ENCODE measurements at places on chromosomes 7 and 10.

DNA sequence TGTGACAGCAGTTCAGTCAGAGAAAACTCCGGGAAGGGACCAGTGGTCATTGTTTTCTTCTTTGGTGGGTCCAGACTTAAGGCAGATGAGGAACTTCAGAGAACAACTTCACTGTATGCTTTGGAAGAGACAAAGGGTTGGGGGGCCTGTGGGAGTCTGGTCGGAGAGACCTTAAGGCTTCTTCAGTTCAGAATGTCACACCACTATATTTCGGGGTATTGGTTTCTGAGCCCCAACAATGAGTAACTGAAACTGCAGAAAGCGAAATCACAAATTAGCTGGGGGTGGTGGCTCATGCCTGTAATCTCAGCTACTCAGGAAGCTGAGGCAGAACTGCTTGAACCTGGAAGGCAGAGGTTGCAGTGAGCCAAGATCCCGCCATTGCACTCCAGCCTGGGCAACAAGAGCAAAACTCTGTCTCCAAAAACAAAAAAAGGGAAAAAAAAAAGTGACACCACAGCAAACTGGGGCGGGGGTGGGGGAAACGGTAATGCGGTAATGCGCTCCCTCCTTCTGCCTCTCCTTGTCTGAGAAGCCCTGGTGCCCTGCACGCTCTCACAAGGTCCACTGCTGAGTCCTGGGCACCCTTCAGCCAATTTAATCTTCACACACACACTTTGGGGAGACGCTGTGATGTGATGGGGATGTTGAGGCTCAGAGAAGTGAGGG lies 2.2 kb upstream of the ADIRF start:
- DNase-seq: no peak

GRCh38 chr7:55558962-55559920 lies 13.1 kb downstream of the VOPP1 start:
- no peak for DNase-seq

- DNase-seq: no peak
These were observed 18.3 kb upstream of the NKX6-2 start for GRCh38 chr10:132804287-132804686.

- DNase-seq: peak; percentile 41
These were observed 736 bp upstream of the ITIH5 start for GRCh38 chr10:7667262-7668141.

DNA sequence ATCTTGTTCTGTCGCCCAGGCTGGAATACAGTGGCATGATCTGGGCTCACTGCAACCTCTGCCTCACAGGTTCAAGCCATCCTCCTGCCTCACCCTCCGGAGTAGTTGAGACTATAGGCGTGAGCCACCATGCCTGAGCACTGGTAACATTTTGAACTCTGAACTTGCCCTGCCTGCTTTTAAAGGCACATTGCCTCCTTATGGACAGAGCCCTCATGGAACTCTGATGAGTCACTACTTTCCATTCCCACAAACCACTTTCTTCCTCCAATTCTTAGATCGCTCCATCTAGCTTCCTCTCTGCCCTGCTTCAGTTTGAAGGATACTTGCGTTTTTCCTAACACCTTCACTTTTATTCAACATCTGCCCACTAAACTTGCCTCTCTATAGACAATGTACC lies 38.1 kb downstream of the PRPS1L1 start:
- no peak for DNase-seq

- DNase-seq: no peak
These were observed 294.4 kb upstream of the MYO3A start for GRCh38 chr10:25639646-25640045.

DNA sequence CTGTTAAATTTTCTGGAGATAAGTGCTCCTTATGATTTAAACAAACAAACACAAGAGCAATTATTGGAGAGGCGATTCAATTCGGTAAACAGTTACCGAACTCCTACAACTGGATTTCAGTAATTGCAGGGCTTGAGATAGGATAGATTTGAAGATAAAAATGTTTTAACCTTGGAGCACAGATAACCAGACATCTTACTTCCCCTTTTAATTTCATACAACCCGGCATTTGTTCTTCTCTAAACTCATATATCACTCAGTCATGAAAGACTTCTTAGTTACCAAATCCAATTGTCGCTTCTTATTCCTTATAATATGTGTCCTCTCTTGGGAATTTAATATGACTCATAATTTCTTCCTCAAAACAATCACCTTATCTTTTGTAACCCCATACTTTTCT lies 235.9 kb upstream of the CSTF2T start:
- no peak for DNase-seq

DNA sequence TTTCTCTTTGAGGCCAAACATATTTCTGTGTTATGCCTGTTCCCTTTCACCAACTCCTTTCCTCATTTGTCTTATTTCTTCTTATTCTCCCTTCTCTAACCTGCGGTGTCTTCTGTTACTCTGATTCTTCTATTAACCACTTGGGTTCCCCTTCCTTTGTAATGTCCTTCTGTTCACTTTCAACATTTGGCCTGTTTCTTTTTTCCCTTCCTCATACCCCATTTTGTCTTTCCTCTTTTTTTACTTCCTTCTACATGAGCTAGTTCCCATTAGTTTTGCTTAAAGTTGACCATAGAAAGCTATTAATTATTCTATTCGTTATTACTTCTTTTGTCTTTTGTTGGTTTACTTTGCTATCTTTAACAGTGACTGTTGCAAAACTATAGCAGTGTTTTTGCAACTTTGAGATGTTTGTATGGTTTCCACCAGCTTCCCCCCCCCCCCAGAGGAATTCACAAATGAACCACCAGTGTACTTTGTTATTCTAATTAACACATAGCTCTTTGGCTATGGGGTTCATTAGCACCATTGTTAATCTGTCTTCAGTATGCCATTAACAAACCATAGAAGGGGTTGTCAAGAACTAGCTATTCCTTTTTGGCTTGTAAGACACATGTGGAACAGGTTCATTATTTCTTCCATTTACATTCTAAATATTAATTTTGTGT lies 2.9 kb downstream of the LRGUK start:
- DNase-seq: no peak

GRCh38 chr10:34723750-34724149 lies 91.3 kb downstream of the PARD3 start:
- DNase-seq: no peak

DNA sequence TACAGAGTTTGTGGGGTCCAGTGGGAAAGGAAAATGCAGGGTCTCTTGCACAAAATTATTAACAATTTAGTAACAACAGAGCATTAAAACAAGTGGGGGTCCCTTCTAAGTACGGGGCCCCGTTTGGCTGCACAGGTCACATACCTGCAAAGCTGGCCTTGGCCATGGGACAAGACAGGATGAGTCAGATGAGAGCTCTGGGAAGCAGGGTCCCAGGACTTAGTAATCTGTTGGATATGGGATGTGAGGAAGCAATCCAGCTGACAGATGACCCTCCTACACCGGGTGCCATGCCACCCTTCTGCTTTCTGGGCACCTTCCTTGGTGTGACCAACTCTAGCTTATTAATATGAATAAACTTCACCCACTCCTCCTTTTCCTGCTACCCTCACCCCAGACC lies 3.2 kb upstream of the DUSP5 start:
- DNase-seq: no peak

DNA sequence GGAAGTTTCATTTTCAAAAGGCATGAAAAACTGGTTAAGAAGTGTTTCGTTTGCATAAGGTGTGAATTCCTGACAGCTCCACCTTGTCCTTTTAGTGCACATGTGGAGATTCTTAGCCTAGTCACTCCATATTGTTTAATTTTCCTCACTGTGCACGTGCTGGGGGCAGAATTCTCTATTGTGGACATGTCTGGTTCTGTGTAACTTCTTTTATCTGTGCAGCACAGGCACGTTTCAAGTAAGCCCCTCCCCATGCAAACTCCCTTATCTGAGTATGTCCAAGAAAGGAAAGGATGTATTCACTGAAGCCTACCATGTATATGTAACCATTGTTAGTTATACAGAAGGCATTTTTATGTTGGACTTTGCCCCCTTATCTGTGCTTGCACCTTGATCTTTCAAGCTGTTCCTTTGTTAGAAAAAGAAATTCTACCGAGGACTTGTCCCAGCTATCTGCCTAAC lies 1346.3 kb downstream of the REEP3 start:
- DNase-seq: no peak

- DNase-seq: no peak
These were observed 13.0 kb downstream of the STK32C start for GRCh38 chr10:132294561-132295318.

GRCh38 chr7:128322040-128322643 lies 21.6 kb downstream of the RBM28 start:
- DNase-seq: no peak

- DNase-seq: no peak
These were observed 324.7 kb downstream of the ADARB2 start for GRCh38 chr10:1412531-1413189.

GRCh38 chr7:131139462-131139861 lies 188.2 kb upstream of the MKLN1 start:
- DNase-seq: no peak

GRCh38 chr7:77691892-77692491 lies 4.3 kb upstream of the RSBN1L start:
- no peak for DNase-seq

GRCh38 chr10:69643779-69644657 lies 14.0 kb downstream of the FAM241B start:
- DNase-seq: no peak

DNA sequence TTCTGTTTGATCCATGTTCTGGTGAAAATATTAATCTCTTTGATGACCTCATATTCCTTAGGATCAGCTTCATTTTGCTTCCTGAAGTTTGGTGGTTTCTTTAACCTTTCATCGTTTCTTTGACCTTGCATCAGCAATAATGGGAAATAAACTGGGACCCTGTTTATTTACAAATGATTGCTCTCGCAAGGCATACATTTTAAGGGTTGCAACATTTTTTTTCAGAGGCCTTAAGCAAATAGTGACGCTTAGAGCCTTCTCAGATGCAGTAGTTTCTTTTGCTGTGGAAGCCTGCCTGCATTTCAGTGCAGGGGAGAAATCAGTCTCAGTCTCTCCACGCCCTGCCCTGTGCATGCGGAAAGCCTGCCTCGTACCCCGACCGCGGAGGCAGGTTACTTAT lies 139.1 kb upstream of the NPS start:
- no peak for DNase-seq

- DNase-seq: no peak
These were observed 7.1 kb upstream of the CCL24 start for GRCh38 chr7:75820688-75821087.

- no peak for DNase-seq
These were observed 287.3 kb downstream of the SDK1 start for GRCh38 chr7:3588341-3588740.

DNA sequence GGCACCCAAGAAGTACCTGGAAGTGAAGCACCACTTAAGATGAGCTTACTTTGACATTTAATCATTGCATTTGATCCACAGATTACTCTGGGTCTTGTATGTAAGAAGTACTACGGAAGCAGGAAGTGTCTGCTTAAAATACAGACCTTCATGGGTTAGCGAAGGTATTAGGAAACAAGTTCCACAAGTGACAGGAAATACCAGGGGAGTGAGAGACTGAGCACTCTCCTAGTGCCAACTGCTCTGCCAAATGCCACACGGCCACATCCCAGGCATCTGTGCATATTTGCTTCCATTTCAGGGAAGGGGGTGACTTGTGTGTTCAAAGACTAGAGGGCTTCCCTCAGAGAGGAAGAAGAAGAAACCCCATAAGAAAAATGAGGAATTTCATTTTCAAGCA lies 57.2 kb upstream of the ANK3 start:
- no peak for DNase-seq

DNA sequence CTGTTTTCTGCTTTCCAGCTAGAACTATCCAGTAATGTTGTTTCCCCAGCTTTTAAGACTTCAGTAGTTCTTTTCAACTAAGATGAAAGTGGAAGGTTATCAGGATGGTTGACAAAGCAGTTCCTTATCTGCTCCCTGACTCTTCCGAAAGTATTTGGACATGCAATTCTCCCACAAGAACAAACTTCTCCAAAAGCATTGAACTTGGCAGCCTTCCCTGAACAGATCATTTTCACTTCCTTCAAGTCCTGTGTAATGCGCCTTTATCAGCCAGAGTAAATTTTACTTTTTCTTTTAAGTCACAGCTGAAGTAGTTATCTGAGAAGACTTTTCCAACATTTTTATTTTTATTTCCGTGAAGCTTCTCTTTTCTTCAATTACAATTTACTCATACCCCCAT lies 39.7 kb downstream of the CDC14C start:
- DNase-seq: no peak

- DNase-seq: no peak
These were observed 59.1 kb downstream of the RAMP3 start for GRCh38 chr7:45216622-45217165.

GRCh38 chr7:149524394-149524793 lies 26.8 kb upstream of the ZNF746 start:
- DNase-seq: no peak

DNA sequence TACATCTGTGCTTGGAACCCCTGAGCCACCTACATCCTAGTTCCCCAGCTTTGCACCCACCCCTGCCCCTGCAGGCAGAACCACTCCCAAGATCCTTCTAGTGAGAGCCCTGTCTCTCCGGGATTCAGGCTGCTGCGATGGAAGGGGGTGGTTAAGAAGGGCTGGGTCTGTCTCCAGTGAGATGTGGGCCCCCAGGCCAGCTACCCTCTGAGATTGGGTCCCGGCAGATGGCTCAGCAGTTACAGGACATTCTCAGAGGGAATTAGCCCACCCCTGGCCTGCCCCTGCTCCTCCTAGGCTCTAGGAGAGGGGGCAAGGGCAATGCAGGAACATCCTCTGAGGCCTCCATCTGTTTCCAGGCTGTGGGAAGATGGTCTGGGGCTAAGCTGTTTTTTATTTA lies 27.7 kb downstream of the SLC29A3 start:
- DNase-seq: no peak

GRCh38 chr10:78919181-78919966 lies 149.4 kb upstream of the ZMIZ1 start:
- DNase-seq: no peak

DNA sequence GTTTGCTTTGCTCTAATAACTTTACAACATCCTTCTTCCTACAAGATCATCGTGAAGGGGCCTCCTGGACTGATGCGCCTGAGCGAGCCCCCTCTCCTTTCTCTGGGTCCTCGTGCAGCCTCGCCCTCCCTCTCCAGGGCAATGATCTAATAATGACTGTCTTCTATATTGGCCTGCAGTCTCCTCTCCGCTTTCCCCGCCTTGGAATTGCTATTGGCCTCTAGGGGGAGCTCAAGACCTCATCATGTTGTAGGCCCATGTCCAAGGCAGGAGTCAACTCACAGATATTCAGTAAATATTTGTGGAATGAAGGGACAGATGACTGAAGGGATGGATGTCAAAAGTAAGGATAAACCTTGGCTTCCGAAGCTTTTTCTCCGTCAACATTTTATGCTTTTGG lies 1180.3 kb downstream of the TYW1 start:
- DNase-seq: peak; percentile 70

DNA sequence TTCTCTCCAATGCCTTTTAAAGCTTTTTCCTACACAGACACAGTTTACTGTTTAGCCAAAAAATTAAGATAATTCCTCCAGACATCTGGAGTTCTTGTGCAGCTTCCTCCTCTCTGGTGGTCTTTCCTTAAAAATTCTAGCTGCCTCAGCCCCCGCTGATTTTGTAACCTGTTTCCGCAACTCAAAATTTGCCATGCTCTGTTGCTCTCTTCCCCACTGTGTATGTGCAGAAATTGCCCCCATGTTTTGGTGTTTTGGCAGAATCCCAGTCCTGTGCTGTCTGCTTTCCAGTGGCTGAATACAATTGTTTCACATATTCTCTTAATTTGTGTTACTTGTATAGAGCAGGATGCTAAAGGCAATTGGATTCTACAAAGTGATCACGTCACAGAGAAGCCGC lies 151.7 kb upstream of the PRSS1 start:
- DNase-seq: no peak

- peak; percentile 22 for DNase-seq
These were observed 134.7 kb upstream of the FAM20C start for GRCh38 chr7:57482-58255.

- DNase-seq: no peak
These were observed 61.4 kb upstream of the ABCB5 start for GRCh38 chr7:20554072-20554471.

Measured in mesothelial cell of epicardium (in vitro differentiated cells).